Esophagus squamous epithelium (tissue), 5 donors: ENCODE measurements at places on chromosomes 5 and 9.

DNA sequence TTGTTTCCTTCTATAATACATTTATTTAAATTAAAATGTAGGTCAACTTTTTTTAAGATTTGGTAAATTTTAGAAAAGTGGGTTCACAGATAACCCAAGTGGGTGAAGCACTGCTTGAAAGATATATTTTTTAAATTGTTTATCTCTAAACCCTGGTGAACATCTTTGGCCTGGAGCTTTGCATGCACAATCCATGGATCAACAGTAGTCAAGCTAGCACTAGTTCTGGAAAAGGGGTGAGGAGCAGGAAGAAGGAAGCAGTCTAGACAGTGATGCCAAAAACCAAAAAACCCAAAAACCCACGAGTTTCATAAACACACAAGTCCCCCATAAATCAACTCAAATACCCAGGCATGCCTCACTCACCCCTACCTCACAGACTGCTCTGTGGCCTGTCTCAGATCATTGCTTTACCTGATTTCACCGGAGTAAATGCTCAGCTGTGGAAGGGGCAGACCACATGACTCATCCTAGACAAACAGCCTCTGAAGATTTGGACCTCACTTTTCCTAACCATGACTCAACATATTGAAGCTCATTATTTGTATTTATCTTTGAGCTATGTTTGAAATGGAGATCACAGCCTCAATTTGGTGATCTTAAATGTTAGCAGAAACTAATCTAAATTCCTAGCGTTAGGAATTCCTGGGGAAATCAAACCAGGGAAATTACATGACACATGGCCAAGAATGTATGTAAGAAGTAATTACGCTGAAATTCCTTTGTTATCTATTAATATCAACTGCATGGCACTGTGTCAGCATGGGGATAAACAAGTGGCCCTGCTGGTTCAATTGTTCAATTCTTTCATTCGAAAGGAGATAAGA lies 149.6 kb downstream of the ZNF608 start:
- no peak overlapping the region for H3K4me3 ChIP-seq
- peaks cover 22% of the 10 kb centered on the region for H3K4me1 ChIP-seq
- no peaks in the 10 kb centered on the region for H3K27me3 ChIP-seq

DNA sequence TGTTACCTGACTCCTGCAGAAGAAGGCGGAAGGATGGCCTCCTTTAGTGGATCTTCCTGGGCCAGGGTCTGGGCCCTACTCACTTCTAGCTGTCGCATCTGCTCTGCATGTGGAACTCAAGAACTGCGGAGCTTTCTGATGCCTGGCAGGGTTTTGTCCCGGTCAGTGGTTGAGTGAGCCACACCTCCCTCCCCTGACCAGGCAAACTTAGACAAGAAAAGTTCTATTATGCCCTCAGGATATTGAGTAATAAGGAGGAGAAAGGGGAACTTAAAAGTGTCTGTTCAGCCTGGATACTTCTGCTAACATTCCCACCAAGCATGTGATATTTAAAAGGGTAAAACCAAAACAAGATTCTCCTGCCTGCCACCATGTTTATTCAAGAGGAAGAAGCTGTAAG lies at the start of gene FYB1:
Gene FYB1, minus strand, starts transcription at position 127 of the 400 bp plus-strand sequence. CDS start 16,603 bp downstream, outside the sequence.
- H3K4me1 ChIP-seq, result peaks cover 20% of the 10 kb centered on the region
- peak within 1 kb of the TSS; percentile 56 for H3K27ac ChIP-seq
- H3K4me3 ChIP-seq, result no peak within 1 kb of the TSS
- DNase-seq, result no peak
- no peaks in the 10 kb centered on the region for H3K27me3 ChIP-seq
- no peaks in the 10 kb centered on the region for H3K36me3 ChIP-seq

DNA sequence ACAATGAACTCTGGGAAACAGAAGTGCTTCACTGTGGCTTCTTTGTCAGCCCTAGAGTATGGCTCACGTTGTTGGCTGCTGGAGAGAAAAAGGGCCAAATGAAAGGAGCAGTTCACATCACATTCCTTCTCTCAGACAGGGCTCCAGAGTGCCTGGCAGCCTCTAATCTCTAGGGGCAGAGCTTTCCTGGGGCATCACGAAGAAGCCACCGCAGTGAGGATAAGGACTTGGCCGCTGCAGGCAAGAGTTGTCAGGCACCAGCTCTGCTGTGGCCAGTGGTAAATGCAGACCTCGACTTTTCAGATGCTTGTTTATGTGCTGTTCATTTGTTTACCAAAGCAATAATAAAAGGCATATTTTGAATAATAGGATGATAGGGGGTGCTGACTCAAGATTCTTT lies 227.2 kb downstream of the ICE1 start:
- no peaks in the 10 kb centered on the region for H3K27me3 ChIP-seq
- no peak overlapping the region for H3K4me3 ChIP-seq
- no peak overlapping the region for H3K27ac ChIP-seq
- no peak for DNase-seq

GRCh38 chr5:147045290-147045689 lies 166.7 kb upstream of the PPP2R2B start:
- no peak for DNase-seq
- no peak overlapping the region for H3K27ac ChIP-seq
- H3K36me3 ChIP-seq, result no peaks in the 10 kb centered on the region
